DMS79 (cell line): ENCODE measurements at places on chromosomes 3 and 15.

DNA sequence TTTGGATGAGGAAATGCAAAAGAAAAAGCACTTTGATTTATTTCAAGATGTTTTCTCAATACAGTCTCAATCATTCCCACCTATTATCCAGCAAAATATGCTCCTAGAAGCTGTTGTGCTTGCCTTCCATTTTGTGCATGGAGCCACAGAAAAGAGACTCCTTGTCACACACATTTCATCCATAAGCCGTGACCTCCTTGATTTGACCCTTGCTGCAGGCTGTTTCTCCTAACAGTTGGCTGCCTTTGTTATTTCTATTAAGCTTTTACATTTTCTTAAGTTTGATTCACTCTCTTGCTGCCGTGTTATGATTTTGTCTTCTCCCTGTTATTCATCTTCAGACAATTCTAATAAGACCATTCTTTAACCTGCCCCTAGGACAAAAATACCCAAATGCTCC is 124.2 kb upstream of the PLAAT1 start:
- DNase-seq: no peak

- no peak for DNase-seq
These were observed 126.7 kb downstream of the IGSF11 start for GRCh38 chr3:118907909-118908308.

GRCh38 chr3:167066977-167067786 is 312.9 kb downstream of the ZBBX start:
- DNase-seq: peak; percentile 14

DNA sequence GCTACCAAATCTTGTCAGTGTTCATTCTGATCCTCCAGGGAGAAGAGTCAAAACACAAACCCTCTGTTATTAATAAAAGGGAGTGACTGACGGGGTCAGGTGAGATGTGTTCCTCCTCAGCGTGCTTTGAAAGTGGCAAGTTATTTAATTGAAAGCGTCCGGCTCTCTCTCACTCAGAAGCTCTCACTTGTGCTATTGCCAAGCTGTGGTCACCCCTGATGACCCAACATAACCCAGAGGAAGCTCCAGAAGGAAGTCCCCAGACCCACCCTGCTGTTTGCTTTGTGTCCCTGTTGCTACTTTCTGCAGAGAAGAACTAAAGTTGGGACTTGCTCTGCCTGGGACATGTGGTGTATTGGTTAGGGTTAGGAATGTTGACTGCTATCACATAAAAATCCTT is 235.6 kb downstream of the EDEM1 start:
- no peak for DNase-seq

- no peak for DNase-seq
These were observed 15.4 kb upstream of the LARP6 start for GRCh38 chr15:70869346-70869745.

DNA sequence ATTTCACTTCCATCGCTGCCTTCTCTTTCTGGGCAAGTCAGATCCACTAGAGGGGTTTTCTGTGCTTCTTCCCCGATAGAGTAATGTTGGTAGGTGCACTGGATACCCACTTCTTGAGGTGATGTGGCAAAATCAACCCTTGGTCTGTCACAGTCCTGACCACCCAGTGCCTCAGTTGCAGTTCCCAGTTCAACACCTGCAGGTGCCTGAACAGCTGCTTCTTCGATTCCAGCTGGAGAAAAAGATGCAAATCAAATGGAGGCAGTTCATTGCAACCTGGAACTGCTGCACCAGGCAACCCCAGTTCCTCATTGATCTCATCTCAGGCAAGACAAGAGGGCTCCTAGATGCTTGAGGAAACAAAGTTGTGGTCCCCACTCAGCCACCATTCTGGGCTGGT is 186.6 kb downstream of the UBE2E2 start:
- no peak for DNase-seq

DNA sequence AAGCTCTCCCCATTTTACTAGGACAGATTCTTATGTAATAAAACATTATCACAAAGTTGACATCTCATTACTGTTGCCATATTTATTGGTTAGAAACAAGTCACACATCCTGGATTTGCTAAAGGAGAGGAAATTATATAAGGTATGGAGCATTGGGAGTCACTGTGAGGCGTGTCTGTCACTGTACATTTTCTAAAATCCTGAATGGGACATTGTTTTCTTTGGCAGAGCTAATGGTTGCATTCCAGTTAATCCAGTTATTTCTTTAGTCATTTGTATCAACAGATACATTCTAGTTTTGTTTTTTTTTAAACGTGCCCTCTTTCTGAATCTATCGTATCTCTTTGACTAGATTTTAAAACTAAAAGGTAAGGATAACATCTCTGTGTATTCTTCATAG is 70.2 kb upstream of the MITF start:
- DNase-seq: no peak

DNA sequence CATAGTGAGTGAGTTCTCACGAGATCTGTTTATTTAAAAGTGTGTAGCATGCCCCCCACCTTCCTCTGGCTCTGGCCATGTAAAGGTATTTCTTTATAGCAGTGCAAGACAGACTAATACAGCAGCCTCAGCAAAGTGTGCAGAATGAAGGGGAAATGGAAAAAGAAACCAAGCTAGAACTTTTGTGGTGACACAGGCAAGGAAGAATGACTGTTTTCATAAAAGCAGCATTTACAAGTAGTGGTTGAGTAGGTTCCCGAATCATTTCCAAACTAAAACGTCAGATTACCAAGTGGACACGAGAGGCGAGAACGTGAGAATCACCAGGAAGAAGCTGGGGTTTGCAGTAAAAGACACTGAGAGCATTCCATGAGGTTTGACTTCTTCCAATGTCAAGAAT is 100.2 kb upstream of the AKAP13 start:
- DNase-seq: no peak

- no peak for DNase-seq
These were observed 979.1 kb downstream of the MCTP2 start for GRCh38 chr15:95210436-95210981.

- DNase-seq: no peak
These were observed 37.4 kb downstream of the TFRC start for GRCh38 chr3:196044513-196044912.

DNA sequence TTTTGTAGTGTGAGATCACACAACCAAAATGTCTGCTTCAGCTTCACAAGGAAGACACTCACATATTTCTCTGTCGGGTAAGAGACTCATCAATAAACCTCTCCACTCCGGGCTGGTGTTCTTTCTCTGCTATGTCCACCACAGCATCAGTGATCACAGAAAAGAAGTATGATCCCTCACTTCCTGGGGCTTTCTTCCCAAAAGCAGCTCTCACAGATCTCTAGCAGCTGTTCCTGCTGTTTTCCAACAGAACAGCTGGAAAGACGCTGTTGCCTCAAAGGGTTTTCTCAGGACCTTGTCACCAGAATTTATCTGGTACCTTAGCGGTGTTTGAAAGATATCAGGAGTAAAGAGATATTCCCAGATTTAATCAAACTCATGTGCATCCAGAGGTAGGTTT is 46.4 kb downstream of the GATM start:
- no peak for DNase-seq

DNA sequence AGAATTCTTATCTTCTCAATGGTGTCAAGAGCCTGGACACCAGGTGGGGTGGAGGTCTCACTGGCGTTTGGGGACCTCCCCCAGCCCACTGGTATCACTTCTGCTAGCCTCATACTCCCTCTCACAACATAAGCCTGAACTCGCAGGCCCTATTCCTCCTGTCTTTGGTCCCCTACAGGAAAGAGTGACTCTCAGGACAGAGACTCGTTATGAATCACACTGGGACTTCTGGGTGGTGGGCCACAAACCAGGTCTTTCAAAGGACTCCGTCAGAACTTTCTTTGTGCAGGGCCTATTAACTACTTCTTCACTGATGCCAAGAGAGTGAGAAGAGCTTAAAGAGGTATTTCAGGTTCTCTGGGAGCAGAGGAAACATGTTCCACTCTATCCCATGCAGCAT is 100.4 kb downstream of the WDR76 start:
- DNase-seq: no peak

DNA sequence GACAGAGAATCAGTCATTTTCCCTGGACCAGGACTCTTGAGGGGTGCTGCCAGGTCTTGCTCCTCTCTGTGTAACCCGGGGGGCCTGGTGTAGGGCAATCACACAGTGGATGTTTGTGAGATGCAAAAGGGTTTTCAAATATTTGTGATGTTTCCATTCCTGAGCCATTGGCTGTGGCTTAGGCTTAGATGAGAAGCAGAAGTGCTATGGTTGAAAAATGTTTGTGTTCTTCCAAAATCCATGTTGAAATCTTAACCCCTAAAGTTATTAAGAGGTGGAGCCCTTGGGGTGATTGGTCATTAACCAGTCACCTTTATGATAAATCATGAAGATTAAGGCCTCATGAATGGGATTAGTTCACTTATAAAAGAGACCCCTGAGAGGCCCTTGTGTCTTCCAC is 36.5 kb downstream of the CORO2B start:
- no peak for DNase-seq

DNA sequence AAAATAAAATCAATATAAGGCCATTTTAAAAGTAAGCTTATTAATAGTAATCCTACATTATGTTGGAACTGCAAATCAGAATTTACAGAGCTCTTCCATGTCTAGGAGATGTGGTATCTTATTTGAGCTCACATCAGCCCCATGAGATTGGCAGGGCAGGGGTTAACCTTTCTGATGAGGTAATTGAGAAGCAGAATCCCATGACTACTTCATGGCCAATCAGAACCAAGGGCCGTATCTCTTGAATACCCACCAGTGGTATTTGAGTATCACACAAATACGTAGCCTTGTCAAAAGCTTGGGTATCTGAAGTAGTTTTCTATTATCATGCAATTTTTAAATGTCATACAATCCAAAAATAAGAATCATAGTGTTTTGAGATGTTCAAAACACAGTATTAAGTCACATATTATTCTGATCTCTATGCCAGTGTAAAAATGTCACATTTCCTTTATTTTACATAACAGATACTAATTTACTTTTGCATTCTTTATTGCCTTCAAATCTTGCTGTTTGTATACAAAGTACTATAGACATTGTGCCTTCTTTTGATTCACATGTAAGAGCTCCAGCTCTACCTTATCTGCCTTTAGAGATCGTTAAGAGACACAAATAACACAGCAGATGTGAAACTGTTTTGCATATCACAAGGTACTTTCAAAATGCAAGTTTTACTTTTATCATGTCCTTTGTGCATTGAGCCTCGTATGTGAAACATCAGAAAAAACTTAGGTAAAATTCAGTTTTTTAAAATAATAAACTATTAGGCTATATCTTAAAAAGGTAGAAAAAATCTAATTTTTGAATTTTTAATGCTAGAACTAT is 251.7 kb upstream of the GOLGA6L4 start:
- no peak for DNase-seq

DNA sequence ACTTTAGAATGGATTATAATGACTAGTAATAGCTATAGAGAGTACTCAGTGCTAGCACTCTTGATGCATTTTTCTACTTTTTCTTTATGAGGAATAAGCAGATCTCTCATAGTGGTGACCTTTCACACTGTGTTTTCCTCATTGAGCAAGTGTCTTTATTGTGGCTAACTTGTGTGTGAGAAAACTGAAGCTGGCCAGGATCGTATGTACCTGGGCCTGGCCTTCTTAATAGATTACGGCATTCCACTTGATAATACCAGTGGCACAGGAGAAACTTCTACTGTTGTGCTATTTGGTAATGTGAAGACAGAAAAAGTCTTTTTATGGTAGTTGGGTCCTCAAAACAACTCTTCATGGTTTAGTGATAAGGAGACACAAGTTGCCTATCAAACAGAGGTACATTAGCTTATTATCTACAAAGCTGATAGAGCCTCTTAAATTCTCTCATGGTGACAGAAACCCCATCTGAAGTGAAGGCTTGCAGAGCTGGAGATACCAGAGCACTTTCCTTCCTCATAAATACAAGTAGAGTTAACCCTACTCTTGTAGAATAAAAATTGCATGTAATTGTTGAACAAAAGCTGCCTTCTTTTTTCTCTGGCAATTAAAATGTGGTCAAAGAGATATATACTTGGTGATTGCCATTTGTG is 64.6 kb downstream of the LYSMD4 start:
- DNase-seq: peak; percentile 1

DNA sequence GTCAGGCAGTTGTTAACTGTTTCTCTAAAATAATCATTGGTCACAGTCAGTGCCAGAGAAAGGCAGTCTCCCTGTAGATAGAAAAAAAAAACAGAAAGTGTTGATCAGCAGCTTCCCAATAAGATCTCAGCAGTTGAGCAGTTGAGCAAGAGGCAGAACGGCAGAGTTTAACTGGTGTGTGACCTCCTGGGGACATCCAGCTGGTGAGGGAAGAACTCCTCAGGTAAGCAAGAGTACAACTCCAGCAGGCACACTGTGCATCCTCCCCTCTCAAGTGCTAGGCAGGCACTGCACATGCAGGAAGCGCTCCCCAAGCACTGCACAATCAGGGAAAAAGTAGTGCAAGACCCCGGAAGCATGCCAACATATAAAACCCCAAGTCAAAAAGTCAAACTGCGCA is 1287.2 kb downstream of the NSUN3 start:
- no peak for DNase-seq

DNA sequence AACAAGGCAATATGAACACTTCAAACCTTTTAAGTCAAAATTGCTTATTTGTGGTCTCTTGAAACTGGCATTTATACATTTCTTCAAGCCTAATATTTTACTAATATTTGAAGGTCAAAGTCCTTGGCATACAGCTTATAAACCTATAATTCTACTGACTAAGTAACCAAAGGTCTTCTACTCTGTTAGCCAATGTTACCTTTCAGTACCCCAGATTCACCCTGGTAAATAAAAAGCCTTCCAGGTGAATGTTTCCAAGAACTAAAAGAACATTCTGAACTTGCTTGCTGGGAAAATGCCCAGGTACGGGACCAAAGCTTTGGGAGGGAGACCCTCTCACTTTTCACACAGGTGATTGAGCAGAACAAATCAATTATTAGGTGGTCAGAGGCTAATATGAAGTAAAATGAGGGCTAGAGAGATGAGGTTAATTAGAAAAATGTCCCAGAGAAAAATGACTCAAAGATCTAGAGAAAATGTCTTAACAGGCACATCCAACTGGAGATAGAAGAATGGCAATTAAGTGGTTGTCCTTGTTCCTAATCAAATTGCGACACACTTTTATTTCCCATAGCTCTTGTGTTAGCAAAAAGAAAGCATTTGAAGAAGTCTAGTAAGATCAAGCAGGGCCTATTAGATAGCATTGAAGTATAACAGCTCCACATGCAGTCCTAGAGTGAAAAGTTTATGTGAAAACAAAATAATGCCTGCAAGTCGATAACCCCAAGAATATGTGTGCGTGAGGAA is 232.0 kb downstream of the FOXP1 start:
- DNase-seq: no peak

- DNase-seq: no peak
These were observed 88.9 kb upstream of the CBLB start for GRCh38 chr3:105957722-105958121.
